ENCODE measurements at places on chromosomes 3 and 15.

DNA sequence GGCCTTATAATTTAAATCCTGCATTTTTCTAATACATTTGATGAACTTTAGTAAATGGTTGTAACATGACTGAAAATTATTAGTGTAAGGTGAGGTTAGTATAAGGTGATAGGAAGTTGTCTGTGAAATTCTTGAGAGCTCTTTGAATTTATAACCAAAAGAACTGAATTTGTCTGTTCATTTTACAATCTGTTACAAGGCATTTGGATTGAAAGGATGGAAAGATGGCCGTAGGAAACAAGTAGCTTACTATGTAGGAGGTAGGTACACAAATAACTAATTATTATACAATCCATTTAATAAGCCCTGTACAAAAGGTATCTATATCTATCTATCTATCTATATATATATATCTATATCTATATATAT lies 6.6 kb downstream of the DIPK2A start:
- DNase-seq: no peak

GRCh38 chr3:12303993-12304392 lies 15.1 kb downstream of the PPARG start:
- DNase-seq: no peak

GRCh38 chr3:56761887-56762651 lies 39.7 kb downstream of the ARHGEF3 start:
- DNase-seq: no peak

DNA sequence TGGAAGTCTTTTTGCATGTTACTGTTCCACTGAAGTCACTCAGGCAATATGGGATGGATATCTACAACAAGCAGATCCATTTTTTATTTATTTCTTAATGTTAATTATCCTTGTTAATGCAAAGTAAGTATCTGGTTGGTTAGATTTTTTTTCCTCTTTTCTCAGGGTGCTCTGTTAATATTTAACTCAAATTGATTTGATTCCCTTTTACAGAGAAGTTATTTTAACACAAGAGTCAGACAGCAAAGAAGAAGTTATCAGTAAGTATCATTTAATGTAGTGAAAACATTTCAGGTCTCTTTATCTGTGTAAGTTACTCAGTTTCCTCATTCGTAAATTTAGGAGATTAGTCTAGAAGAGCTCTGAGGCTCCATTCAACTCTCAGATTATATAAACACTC lies 34.3 kb downstream of the TBC1D23 start:
- no peak for DNase-seq

DNA sequence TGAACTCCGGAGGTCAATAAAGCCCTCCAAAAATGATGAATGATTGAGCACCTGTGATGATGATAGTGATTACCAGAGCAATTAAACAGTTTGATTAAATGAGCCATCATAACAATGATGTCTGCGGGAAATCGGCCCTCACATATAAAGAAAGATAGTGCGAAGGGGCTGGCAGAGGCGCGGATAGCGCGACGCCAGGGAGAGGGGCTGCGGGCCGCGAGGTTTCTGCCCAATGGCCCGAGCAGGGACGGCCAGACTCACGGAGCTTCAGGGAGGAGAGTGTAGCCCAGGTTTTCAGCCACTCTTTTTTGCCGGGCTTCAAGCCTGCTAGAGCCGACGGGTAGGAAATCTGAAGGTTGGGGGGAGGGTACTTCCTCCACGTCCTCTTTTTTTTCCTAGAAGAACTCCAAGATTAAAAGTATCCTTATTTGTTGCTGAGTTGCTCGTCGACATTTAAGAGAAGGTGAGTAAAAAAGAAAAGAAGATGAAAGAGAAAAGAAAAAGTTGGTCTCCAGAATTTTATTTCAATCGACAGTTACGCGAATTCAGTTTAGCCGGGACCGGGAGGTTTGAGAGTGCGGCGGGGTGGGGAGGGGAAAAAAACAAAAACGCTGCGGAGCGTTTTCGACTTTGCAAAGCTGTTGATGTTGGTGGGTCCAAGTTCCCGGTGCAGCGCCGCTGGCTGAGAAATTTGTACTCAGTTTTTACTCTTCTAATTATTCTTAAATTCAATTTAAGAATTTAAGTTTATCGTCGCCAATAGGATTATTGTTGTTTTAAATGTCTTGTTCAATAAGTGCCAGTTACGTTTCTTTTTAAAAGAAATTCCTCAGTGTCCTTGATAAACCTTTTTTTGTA lies 2.2 kb upstream of the MEIS2 start:
- no peak for DNase-seq
